Iris pigment epithelial cell (primary cell): ENCODE measurements at places on chromosomes 2 and 18.

DNA sequence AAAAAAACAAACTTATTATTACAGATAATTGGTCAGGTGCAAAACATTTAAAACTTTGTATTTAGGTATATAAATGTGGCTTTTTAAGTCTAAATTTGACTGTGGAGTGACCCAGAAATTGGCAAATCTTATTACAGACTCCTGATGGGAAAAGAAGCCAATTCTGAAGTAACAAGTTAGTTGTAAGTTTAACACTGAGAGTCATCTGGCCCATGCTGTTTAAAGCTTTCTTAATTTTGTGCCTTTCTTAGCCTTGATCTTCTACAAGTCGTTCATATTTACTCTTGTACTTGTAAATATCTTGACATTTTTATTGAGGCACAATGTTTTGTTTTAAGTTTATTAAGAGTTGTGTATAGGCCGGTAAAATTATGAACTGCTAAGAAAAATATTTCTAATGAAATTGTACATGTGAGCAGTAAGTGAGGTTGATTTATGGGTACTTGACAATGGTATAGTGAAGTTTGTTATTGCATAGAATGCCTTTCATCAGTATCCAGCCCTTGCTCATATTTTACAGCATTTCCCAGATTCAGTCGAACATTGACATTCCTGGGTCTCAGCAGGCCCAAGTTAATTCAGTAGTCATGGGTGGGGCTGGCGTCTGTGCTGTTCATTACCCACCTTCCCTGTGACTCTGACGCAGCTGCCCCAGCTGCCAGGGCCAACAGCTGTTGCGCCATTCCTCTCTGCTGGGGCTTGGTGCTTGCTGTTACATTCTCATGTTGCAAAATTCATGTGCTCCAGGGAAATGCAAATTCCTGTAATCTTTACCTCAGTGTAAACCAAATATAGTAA lies 121.4 kb downstream of the ZNF236 start:
- DNase-seq = peak; percentile 82

DNA sequence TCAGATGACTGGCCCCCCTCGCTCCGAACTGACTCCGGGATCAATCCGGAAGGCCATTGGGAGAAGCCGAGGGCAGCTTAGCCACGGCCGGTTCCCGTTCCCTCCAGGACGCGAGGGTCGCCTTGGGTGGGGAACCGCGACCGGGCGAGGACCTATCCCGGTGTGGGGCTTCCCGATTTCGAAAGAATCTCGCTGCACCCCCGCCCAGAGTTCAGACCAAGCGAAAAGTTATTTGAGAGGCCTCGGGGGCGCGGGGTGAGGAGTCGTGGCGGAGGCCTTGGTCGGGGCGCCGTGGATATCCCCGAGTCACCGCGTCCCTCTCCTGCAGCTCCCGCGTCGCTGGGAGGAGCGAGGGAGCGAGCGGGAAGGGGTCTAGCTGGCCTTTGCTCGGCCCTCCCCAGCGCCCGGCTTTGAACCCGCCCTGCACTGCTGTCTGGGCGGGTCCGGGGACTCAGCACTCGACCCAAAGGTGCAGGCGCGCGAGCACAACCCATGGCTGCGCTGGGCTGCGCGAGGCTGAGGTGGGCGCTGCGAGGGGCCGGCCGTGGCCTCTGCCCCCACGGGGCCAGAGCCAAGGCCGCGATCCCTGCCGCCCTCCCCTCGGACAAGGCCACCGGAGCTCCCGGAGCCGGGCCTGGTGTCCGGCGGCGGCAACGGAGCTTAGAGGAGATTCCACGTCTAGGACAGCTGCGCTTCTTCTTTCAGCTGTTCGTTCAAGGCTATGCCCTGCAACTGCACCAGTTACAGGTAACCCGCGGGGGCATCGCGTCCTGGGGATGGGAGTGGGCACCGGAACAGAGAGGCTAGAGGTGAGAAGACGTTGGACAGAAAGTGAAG lies at the start of gene CYP27A1:
Gene CYP27A1 (plus strand): TSS at position 457 of the 837 bp plus-strand sequence. CDS start 36 bp downstream, at position 493.
- peak; percentile 27 for DNase-seq

DNA sequence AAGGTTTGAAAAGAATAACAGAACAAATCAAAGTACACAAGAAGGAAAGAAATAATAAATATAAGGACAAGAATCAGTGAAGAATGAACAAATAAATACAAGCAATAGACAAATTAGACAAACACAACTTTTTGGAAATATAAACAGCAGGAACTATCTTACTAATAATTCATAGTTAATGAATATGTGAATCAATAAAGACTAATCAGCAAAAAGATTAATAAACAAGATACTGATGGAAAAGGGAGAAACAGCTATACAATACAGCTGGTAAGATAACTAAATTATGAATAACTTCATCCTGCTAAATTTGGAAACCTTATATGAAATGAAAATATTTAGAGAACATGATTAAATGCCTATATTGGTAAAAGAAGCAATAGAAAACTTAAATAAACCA lies 193.6 kb upstream of the SPRED2 start:
- DNase-seq = no peak

DNA sequence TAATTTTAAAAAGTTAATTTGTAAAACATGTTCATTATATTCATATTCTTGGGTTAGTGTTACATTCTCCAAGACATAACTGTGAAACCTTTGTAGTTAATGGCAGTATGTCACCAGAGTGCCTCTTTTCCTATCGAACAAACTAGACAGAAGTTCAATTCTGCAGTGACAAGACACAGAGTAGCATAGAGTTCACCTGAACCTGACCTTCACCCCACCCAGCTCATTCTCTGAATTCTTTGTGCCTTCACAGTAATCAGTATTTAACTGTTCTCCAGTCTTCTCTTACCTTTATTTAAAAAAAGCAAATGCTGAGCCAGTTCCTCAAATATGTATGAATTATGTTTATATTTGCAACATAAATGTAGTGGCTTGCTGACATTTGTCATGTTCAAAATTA lies 52.9 kb upstream of the CHMP1B start:
- DNase-seq = no peak

GRCh38 chr2:229025653-229026052 lies 245.4 kb downstream of the PID1 start:
- no peak for DNase-seq

GRCh38 chr2:204033611-204034495 lies 97.3 kb downstream of the ICOS start:
- no peak for DNase-seq

GRCh38 chr18:9495916-9496705 lies 20.8 kb downstream of the RALBP1 start:
- DNase-seq = no peak

DNA sequence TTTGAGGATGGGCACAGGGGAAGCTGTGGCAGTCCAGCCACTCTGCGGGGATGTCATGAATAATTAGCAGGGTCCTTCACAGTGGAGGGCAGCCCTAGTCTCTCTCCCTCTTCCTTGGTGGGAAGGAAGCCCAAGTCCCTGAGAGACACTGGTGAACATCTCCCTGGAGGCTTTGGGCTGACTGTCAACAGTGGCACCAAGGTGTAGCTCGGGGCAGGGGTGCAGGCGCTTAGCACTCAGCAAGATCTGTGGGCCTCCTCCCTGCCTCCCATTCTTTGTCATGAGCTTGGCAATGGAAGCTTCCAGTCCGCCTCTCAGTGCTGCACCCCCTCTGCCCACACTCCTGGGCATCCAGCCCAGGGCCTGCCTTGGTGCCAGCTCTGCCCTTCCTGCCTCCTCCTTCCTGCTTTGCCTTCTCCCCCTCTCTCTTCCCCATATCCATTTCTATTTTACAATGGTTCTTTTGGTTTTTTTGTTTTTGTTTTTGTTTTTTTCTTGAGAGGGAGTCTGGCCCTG lies 59.4 kb downstream of the STEAP3 start:
- no peak for DNase-seq

DNA sequence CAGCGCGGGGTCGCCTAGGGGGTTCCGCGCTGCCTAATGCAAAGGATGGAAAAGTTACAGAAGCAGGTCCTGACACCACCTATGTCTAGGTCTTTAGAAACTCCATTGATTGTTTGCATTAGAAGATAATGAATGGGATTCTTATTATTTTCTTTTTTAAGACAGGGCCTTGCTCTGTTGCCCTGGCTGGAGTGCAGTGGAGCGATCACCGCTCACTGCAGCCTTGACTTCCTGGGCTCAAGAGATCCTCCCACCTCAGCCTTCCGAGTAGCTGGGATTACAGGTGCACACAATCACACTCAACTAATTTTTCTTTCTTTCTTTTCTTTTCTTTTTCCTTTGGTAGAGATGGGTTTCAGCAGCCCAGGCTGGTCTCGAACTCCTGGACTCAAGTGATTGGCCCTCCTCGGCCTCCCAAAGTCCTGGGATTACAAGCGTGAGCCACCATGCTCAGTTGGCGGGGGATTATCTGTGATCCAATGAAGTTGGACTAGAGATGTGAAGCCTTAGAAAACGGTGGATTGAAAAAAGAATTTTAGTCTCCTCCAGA lies 761 bp upstream of the IDH1 start:
- DNase-seq = no peak

GRCh38 chr2:7801212-7801611 lies 880.6 kb upstream of the ID2 start:
- no peak for DNase-seq

DNA sequence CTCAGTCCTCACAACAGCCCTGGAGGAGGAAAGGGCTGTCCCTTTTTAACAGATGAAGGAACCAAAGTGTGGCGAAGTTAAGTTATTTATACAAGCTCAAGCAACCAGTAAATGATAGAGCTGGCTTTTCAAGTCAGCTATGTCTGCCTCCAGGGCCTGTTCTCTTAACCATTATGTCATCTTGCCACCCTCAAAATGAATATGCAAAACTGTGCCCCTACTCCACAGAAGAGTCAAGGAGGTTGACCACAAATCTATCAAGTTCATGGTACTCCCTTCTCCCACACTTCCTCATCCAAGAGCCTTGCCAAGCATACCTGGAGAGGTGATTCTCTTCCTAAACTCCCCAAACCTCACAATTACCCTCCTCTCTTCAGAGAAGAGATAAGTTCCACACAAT lies 37.3 kb upstream of the CREB1 start:
- no peak for DNase-seq

- no peak for DNase-seq
Observed at GRCh38 chr2:263022-263738, 652 bp downstream of the SH3YL1 start.

DNA sequence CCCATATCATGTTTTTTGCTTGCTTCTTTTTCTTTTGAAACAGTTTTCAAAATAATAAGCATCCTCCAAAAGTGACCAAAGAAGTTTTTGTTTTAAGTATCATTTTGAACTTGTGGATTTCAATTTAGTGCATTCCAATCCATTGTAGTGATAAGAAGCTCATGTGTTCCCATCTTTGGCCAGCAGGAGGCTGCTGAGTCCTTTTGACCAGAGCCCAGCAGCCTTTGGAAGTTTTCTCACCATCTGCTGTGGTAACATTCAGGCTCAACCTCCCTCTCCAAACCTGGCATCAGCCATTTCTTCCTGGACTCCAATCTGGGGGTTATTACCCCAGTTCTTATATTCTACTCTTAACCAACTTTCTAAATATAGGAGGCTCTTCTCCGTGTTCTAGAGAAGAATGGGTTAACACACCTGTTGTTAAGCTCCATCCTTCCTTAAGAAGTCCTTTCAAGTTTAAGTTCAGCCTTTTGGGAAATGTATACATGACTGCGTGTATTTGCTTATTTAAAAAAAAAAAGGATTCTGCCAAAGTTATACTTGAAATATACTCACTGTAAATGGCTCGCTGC lies 39.0 kb upstream of the MAL start:
- peak; percentile 75 for DNase-seq

GRCh38 chr18:435940-436339 lies 64.6 kb downstream of the COLEC12 start:
- peak; percentile 65 for DNase-seq

DNA sequence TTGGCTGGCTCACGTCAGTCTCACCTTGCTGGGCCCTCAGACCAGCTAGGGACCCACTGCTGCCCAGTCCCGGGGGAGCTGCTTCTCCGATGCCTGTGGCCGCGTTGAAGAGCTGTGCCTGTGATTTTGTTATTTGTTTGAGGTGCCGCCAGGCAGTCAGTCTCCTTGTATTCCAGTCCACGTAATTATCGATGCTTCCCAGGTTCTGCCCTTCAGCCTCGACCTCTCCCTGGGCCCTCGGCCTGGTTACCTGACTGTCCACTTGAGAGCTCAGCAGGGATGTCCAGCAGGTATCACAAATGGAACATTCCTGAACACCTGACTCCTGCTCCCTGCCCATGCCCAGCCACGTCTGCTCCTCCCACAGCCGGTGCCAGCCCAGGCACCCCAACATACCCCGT lies 195.9 kb upstream of the HS6ST1 start:
- no peak for DNase-seq

DNA sequence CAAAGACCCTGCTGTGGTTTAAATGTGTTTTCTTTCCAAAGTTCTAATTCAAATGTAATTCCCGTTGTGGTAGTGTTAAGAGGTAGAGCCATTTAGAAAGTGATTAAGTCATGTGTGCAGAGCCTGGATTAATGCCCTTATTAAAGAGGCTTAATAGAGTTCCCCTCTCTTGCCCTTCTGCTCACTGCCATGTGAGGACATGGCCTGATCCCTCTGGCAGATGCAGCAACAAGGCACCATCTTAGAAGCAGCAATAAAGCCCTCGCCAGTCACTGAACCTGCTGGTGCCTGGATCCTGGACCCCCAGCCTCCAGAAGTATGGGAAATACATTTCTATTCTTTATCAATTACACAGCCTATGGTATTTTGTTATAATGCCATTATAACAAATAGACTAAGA lies 485.2 kb downstream of the DCDC2C start:
- no peak for DNase-seq

DNA sequence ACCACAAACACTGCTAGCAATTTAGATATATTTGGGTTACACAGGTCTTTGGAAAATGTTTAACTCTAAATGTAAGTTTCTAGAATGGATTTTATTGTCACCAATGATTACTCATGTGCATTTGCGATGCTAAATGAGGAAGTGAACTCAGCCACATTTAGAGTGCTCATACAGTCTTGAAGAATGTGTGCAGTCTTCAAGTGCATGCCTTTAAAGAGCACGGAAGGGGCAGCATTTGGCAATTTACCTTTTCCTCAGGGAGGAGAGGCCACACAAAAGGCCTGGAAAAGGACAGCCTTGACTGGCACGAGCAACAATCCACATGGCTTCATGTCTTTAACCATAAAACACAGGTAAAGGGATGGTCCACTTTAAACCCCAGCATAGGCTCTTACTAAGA lies 78.5 kb upstream of the STK17B start:
- DNase-seq = no peak

DNA sequence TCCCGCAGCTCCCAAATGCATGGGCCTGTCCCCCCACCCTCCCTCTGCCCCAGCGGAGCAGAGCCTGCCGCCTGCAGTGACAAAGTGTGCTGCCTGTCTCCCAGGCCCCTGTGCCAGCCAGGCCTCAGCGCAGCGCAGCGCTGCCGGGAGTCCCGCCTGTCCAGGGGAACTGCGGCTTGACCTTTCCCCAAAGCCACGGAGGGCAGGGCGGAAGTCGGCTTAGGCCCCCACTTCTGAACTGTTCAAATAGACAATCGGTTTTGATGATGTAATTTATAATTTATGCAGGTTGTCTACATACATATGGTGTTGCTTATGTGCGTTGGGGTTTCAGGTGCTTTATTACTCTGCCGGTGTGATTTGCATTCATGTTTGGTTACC lies 7.1 kb downstream of the GBX2 start:
- no peak for DNase-seq
